ENCODE measurements at places on chromosomes 5 and 9. TPM values are rescaled to one million over a fixed set of nuclear protein-coding genes. Genes with fewer than 3 reads are reported as not detected.

Gene LCP2
- 204 TPM for total RNA-seq

Gene PDCD1LG2
- total RNA-seq = 1.2 TPM

Gene IL5
- total RNA-seq = not detected

Gene HRH2
- 3.3 TPM for total RNA-seq

Gene RASEF
- total RNA-seq = not detected

Gene EGR1
- 77.6 TPM for total RNA-seq

Gene HACD4
- 2.9 TPM for total RNA-seq

Gene ALDH7A1
- 2.4 TPM for total RNA-seq

Gene GABRP
- not detected for total RNA-seq

Gene DRD1
- not detected for total RNA-seq

Gene PCDHGC3
- not detected for total RNA-seq

Gene C5orf52
- total RNA-seq = not detected

Gene PLPP1
- 9.7 TPM for total RNA-seq

Gene SHISAL2B
- not detected for total RNA-seq

Gene HTR1A
- total RNA-seq = not detected

Gene DAB2IP
- total RNA-seq = not detected

Gene NFIB
- total RNA-seq = not detected

Gene DDX31
- 12.7 TPM for total RNA-seq

Gene SPAG8
- total RNA-seq = 0.58 TPM

Gene GABRG2
- not detected for total RNA-seq

Gene CCL28
- 11.4 TPM for total RNA-seq

Gene BNC2
- total RNA-seq = not detected

Gene ZNF79
- 10.1 TPM for total RNA-seq

Gene ADRA1B
- total RNA-seq = not detected

Gene XRCC4
- total RNA-seq = 11.3 TPM

Gene CCDC152
- 2.7 TPM for total RNA-seq

Gene RMI1
- 17.6 TPM for total RNA-seq

Gene CDHR2
- total RNA-seq = 0.50 TPM

Gene QRFP
- not detected for total RNA-seq

Gene SPATA31D4
- not detected for total RNA-seq

Gene CCDC171
- total RNA-seq = 5.5 TPM

Gene PAX5
- 0.66 TPM for total RNA-seq

Gene SAP30L
- 16.4 TPM for total RNA-seq

Gene DIPK1B
- total RNA-seq = not detected

Gene COL27A1
- total RNA-seq = 7.8 TPM

Gene C8G
- total RNA-seq = not detected

Gene GPX8
- total RNA-seq = not detected

Gene HAVCR2
- 35.4 TPM for total RNA-seq

Gene EDIL3
- not detected for total RNA-seq
